Hematopoietic multipotent progenitor cell treated with erythropoietin and hydrocortisone succinate and interleukin-3 and kit ligand, for 6 days (in vitro differentiated cells): ENCODE measurements at places on chromosomes 1 and 21.

- no peak for DNase-seq
These were observed 744.9 kb upstream of the NCAM2 start for GRCh38 chr21:20253261-20253660.

DNA sequence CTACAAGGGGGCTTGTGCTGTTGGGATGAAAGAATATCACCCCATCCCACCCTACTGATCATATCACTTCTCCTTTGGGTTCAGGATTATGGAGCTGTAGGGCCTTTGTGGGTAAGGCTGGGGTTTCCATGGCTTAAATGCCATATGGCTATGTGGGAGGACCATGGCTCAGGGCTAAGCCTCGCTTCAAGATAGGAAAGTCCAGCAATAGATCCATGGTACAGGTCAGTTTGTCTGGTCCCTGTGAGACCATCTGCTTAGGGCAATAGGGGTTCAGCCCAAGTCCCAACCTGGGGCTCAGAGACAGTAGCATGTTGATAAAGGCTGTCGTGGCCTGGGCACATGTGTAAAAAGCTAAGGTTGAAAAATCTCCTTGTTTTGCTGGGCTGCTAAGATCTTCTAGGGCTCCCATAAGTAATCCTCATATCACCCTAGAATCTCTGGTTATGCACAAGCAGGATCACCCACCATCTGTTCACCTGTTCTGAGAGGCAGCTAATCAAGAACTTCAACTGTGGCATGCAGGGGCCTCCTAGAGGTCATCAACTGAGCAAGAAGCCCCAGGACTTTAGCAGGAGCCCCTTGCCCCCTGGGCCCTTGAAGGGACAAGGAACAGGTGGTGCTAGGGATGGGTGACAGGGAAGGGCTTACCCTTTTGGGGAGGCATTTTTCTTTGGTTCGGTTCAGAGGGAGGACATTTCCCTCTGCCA lies 66.5 kb downstream of the UBE2T start:
- DNase-seq: no peak

GRCh38 chr1:167454304-167454893 lies 63.9 kb downstream of the CD247 start:
- DNase-seq: no peak

GRCh38 chr21:35032474-35033263 lies 16.4 kb downstream of the RUNX1 start:
- no peak for DNase-seq

GRCh38 chr1:212255705-212256307 lies 29.4 kb upstream of the PPP2R5A start:
- DNase-seq: peak; percentile 52

- DNase-seq: peak; percentile 94
These were observed 1.5 kb upstream of the KRTAP10-6 start for GRCh38 chr21:44593598-44594405.

GRCh38 chr1:109984190-109984455 lies 442 bp upstream of the AHCYL1 start:
- no peak for DNase-seq

GRCh38 chr1:193118803-193119730 lies 2.8 kb upstream of the CDC73 start:
- DNase-seq: no peak

- no peak for DNase-seq
These were observed 3.1 kb downstream of the GJA5 start for GRCh38 chr1:147757015-147757990.

DNA sequence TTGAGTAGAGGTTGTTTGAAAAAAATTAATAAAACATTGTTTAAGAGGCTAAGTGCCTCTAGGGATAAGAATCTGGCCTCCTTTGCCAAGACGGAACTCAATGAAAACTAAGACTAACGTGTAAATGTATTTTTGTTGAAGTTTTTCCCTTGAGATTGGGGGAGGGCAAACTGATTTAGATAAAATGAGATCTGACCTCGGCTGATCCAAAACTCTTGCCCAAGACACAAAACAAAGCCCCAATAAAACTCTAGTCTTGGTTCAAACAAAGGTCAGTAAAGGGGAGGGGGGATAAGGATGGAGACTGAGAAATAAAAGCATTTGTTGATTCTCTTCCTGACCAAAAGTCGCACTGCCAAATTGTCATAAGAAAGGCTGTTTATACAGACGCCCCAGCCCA lies 134.8 kb upstream of the DPT start:
- DNase-seq: no peak

DNA sequence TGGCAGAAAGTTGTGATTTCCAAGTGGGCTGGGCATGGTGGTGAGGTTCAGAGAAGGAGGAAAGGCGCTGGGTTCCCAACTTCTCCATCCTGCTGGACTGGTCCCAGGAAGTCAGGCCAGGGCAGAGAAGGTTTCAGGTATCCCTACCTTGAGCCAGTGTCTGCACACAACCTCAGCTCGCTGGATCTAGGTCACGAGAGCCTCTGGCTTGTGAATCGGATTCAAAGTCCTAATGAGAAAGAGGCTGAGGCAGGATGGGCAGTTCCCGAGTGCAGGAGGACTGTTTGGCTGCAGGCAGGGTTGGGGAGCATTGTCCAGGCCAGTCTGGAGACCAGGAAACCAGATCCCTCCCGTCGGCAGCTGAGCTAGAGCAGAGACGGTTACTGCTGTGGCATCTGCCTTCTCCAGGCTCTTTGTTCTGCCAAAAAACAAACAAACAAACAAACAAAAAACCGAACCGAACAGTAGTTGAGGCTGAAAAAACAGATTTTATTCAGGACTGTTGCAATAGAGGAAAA lies 19.5 kb upstream of the IGSF21 start:
- DNase-seq: no peak

GRCh38 chr1:86541859-86542258 lies 5.0 kb upstream of the CLCA4 start:
- no peak for DNase-seq

DNA sequence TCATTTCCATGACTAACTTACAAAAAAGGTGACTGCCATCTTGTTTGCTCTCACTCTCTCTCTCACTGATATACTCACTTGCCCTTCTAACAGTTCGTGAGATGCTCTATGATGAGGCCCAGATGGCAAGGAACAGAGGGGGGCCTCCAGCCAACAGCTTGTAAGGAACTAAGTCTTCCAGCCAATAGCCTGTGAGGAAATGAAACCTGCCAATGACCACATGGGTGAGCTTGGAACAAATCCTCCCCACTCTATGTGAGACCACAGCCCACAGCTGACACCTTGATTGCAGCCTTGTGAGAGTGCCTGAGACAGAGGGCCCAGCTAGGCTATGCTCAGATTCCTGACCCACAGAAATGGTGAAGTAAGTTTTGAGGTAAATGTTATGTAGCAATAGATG lies 153.7 kb downstream of the HHIPL2 start:
- DNase-seq: no peak

DNA sequence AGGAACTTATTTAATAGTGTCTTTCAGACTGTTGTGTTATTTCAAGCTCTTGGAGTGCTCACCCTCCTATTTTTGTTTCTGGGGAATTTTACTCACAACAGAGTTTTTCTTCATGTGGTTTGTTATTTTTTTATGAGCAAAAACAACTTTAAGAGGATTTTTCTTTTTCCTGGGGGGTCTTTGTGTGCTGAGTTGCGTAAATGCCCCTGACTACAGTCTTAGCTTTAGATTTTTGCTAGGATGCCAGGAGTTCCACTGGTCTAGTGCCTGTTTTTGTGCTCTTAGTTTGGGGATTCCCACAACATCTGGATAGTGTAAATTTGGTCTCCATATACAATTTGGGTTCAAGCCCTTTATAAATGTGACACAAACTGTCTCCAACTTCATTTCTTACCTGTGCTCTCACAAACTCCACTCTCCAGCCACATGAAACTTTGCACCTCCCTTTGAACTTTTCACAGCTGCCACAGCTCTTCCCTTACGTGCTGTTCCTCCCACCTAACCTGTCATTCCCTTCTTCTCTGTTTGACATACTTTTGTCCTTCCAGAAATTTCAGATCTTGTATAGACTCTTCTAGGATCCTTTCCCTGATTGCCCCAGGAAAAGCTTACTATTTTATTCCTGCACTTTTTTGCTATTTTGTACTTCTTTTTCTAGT lies 180.2 kb downstream of the CRB1 start:
- DNase-seq: no peak

GRCh38 chr1:185377831-185378230 lies 60.8 kb upstream of the IVNS1ABP start:
- no peak for DNase-seq

DNA sequence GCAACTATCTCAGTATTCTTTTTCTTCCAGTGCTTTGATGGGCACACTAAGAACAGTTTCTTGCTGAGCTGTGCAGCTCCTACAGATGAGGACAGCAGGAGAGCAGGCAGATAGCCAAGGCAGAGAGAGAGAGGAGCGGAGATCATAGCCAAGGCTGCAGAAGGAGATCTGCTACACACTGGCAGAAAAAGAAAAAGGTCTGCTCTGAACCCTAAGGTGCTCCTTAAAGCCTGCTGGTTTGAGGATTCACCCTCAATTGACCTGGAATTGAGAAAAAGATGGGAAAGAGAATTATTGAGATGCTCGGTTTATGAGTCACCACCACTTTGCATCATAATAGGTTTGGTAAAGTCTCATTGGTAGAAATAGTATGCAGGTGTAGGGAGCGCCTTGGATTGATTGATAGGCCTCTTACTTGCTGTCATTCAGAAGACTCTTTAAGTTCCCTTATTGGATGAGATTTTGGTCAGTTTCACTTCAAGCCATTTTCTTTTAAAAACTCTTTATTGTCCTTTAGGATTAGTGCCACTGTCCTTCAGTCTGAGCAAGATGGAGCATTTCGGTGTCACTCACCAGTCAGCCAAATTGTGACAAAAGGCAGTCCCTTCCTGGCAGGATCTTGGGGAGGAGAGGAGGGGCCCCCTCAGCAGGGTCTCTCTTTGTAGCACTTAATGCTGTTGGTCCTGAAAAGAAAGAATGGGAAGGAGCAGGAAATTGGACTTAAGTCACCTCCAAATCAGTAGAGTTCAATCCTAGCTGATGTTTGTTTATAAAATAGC lies 685.0 kb downstream of the ADGRL2 start:
- DNase-seq: no peak

- peak; percentile 79 for DNase-seq
These were observed 45.3 kb downstream of the PDE9A start for GRCh38 chr21:42698733-42699132.

DNA sequence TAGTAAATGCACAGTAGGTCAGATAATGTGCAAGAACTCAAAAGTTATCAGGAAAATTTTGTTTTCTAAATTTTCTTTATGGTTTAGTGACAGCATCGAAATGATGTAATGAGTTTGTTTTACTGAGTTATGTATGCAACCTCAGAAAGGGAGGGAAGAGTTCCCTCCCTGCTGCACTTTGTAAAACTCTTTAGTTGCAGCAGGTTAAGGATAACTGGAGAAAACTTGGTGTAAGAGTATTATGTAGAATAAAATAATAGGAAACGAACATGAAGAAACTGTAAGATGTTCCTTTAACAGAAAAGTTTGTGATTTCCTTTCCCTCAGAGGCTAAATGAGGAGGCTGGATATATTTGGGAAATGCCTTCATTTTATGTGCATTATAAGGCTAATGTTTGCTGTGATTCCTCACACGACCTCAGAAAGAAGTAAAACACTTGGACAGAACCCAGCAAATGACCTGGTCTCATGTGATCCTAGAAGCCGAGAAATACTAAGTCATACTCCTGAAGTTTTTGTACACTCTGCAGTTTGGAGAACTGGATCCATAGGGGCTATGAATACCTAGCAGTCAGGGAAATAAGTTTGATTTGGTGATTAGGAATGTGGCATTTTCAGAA lies 35.4 kb downstream of the ADGRL2 start:
- no peak for DNase-seq

DNA sequence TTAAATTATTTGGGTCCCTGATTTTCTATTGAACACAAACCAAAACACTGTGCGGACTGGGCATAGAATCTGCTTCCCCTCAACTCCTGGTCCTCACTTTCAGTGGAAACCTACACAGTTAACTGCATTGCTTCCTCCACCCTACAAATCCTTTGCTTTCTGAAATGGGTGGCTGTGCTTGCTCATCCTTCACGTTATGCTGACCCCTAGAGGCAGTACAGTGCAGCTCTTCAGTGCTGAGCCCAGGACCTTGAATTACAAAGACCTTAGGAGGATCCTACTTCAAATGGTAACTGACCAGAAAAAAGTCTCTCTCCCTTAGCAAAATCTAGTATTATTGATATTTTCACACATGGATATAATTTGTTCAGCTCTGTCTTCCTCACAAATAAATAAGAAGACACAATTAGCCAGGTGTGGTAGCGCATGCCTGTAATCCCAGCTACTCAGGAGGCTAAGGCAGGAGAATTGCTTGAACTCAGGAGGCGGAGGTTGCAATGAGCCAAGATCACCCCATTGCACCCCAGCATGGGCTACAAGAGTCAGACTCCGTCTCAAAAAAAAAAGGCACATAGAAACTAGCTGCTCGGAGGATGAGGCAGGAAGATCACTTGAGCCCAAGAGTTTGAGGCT lies 63.4 kb upstream of the L1TD1 start:
- peak; percentile 84 for DNase-seq

GRCh38 chr1:2374252-2375155 lies 16.9 kb downstream of the MORN1 start:
- no peak for DNase-seq

GRCh38 chr21:28455253-28455600 lies 537.5 kb downstream of the LTN1 start:
- DNase-seq: no peak

DNA sequence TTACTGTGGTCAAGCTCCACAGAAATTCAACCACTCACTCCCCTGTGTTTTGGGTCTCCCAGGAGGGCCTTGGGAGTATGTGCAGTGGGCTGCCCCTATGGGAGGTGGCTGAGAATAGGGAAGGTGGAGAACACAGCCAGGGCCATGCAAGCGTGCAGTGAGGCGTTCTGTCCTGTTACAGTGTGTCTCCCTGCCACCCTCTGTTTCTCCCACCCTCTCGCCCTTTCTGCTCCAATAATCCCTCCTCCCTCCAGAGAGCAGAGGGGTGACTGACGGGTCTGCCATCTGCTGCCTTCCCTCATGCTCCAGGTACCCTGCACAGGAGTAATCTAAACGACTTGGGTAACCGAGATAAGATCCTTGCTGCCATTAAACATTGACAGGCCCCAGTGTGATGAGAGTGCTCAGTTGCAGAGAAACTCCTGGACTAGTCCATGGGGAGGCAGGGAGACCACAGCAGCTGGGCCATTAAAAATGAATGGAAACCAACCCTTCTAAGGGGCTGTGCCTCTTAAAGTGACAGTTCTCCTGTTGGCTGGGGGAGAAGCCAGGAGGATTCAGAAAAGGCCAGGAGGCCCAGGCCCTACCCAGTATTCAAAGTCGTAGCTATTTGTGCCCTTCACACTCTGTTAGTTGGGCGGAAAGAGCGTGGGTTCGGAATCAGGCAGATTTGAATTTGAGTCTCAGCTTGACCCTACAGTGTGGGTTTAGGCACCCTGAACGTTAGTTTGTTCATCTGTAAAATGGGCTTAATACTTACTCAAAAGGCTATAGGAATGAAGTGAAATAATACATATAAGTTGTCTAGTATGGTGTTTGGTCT lies 22.4 kb upstream of the BTG2 start:
- DNase-seq: no peak

DNA sequence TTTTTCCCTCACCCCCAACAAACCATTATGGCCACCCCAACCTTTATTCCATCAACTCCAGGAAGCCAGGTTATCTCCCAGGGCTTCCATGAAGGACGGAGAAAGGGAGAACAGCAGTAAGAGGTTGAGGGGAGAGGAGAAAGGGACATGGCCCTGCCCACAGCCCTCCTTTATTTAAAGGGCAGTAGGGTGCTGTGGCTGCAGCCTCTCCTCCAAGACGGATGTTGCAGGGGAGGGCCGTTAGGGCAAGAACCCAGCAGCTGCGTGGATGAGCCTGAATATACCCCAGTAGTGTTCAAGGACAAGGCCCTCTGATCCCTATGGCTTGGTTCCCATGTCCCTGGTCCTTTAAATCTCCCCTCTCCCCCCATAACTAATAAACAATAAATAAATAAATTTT lies 5.9 kb downstream of the RXFP4 start:
- DNase-seq: no peak
